ENCODE measurements at places on chromosomes 2 and 18.

GRCh38 chr18:61531182-61531581 is 198.0 kb downstream of the CDH20 start:
- DNase-seq, result no peak

GRCh38 chr2:132779206-132779721 is 109.3 kb upstream of the LYPD1 start:
- DNase-seq, result no peak

DNA sequence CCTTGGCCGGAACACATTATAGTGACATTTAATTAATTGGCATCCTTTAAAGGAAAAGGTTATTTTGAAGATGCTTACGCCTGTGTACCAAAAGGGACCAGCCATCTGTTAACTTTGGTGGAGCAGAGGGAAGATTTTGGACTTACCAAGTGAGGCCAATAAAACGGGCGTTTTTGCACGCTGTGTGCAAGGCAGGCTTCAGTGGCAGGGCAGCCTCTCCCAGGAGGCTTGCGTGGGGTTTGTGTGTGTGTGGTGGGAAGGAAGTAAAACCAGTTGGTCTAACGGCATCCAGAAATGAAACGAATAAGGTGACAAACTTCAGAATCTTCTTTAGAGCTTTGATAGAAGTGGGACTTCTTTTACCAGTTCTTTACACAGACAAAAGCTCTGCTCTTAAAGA is 191.7 kb downstream of the PRKCE start:
- DNase-seq, result no peak

DNA sequence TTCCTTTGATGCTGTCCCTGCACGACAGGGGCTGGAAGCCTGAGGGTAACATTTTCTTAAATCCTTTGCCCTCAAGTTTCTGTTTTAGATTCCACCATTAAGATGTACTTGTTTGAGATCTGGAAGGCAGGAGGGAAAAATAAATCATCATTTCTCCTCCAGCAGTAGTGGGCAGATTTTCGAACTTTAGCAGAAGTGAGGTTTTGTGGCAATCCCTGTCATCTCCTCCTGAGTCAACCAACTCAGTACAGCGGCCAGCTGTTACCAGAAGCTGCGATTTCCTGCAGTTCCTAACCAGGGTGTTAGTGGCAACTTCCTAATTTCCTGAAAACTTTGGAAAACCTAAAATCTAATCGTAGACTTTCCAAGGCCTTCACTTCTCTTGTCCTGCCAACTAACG is 517.2 kb upstream of the ACVR2A start:
- DNase-seq, result no peak

GRCh38 chr2:23745068-23745725 is 181.7 kb downstream of the ATAD2B start:
- DNase-seq, result no peak

- no peak for DNase-seq
Measured at GRCh38 chr2:72694715-72695496, 130.9 kb downstream of the EXOC6B start.

DNA sequence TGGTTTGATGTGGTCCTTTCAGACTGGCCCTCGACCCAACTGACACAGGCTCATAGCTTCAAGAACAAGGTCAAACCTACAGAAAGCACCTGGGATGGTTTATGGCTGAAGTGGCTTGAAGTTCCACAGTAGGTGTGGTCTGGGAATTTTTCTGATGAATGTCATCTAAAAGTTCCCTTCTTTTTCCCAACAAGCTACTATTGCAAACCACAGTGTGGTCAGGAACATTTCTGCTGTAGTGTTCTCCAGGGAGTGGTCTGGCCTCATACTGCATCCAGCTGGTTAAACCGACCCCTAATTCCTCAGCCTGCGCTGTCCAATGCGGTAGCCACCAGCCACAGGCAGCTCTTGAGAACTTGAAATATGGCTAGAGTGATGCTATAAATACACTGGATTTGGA is 92.7 kb downstream of the FAM124B start:
- DNase-seq, result no peak

GRCh38 chr18:56314396-56314795 is 324.0 kb downstream of the TXNL1 start:
- no peak for DNase-seq

- no peak for DNase-seq
Measured at GRCh38 chr2:190303647-190304046, 16.0 kb downstream of the HIBCH start.

GRCh38 chr18:70469916-70470315 is 181.1 kb downstream of the SOCS6 start:
- no peak for DNase-seq

DNA sequence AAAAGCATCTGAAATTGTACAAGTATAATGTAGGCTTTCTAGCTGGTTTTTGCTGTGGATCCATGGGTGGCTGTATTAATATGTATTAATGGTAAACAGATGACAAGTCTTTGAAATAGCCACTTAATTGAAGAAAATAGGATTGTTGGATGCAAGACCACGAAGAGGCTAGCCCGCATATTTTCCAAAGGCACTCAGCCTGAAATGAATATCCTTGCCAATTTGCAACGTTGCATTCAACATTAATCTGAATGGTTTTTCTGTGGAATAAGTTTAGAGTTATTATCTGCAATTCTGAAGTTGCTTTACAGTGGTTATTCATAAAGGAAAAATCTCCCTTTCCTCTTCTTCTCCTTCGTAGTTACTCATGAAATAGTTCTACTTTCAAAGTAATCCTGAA is 86.2 kb upstream of the SPATS2L start:
- DNase-seq, result no peak

DNA sequence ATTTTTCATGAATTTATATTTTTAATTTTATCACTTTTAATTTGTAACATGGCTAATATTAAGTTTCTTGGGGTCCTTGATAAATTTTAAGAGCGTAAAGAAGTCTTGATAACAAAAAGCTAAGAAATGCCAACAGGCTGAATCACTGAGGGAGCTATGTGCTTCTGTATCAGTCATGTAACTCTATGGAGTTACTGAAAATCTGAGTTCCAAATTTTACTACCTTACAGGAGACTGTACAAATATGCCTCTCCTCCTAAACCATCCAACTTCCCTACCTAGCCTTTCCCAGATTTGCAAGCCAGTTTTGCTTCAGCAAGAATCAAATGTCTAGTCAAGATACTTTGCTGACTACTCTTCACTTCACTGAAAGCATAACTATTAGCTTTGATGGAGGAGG is 35.7 kb downstream of the FEZ2 start:
- DNase-seq, result no peak

DNA sequence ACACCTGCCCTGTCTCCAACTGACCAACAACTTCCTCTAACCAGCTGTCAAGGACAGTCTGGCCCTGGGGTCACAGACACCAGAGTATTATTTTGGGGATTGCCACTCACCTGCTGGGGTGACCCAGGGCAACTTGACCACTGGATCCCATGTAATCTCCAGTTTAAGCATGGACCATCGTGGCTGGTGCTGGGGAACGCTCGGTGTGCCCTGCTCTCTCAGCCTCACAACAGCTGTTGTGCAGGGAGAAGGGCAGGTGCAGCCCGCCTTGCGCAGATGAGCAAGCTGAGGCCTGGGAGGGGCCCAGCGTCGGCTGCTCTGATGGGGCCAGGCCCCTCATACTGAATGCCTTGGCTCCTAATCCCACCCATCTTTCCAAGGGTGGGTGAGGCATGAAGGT is 21.0 kb upstream of the INHBB start:
- no peak for DNase-seq
